DND-41 (cell line): ENCODE measurements at places on chromosomes 13 and 19.
A peak's percentile ranks its signal among the peaks of the same experiment; 100 is the strongest.

DNA sequence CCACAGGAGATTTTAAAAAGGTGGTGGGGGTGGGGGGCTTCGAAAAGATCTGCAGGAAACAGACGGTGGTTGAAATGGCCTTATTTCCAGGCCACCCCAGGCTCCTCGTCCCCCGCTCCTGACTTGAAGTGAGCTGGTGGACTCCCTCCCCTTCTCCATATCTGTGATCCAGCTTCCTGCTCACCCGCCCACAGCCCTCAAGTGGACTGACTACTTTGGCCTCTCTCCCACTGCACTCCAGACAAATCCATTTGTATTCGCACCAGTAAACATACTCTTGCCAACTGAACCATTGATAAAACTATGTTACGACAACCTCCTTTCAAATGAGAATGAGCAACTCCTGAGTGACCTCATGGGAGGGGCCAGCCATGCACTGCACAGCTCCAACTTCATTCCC is 259.5 kb downstream of the COL4A1 start:
- no peak for DNase-seq

GRCh38 chr19:15837221-15837731 is 21.8 kb upstream of the OR10H1 start:
- DNase-seq = no peak

- DNase-seq = no peak
These were observed 5.5 kb downstream of the RAVER1 start for GRCh38 chr19:10327793-10328192.

DNA sequence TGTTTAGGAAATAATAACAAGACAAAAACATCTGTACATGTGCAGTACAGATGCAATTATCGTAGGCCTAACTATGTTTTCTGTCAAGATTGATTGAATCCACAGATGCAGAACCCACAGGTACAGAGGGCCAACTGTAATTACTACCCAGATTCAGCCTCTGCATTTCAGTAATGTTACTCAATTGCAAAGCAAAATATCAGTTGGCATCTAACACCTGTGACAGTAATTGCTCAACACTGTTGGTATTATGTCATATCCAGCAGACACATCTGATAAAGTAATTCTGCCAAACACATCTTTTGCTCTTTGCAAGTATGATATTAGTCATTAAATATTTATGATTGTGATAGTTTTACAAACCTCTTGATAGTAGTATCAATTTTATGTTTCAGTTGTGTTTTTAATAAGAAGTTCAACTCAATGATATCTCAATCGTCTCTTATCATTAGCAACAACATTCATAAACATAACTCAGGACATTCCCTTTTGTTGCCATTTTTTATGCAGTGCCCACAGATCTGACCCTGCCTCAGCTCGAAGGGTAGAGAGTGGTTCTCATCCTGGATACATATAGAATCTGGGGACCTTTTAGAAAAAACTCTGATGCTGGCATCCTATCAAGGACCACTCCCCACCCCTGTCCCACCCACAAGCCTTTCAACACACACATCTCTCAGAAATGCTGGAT is 104.7 kb downstream of the MYCBP2 start:
- DNase-seq = no peak

DNA sequence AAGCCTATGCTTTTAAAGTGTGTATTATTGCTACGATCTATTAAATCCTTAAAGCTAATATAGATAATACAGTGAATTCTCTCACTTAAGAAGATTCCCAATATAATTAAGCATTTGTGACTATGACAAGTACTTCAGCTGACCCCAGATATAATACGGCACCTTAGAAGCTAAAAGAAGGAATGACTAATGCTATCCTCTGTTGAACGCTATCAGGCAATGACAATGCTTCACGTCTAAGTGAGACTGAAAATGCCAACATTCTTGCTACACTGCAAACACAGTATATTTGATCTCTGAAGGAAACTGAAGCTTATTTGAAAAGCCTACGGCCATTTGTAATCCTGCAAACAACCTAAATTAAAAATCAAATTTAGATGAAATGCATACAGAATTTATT is 19.7 kb downstream of the VWA8 start:
- DNase-seq = no peak

DNA sequence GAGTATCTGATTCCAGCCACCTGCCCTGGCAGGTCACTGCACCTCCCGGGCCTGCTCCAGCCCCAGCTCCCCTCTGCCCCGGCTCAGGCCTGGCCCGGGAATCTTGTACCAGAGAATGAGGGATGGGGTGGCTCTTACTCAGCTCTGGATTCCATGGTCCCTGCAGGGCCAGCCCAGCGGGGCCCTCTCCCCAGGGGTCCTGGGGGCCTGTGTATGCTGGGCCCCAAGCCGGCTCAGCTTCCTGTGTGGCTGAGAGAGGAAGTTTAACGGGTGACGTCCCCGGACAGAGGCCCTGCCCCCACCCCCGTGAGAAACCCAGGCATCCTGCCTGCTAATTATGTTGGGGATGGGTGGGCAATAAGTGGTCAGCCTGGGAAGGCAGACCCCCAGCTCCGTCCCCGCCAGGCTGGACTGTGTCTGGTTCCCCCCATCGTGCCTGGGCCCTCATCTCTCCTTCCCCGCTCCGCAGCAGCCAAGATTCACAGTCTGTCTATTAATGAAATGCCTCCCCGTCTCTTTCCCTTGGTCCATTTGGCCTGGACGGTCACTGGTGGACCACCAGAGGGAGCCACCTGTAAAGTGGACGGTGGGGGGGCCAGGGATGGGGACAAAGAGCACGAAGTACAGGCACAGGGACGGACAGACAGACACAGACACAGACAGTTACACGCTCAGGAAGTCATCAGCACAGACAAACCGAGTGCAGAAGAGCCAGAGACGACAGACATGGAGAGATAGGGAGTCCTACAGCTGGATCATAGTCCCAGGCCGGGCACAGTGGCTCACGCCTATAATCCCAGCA is at the start of gene DENND1C:
Gene DENND1C (minus strand): TSS at position 247 of the 802 bp plus-strand sequence. CDS start 92 bp downstream, at position 155.
- peak; percentile 87 for DNase-seq

DNA sequence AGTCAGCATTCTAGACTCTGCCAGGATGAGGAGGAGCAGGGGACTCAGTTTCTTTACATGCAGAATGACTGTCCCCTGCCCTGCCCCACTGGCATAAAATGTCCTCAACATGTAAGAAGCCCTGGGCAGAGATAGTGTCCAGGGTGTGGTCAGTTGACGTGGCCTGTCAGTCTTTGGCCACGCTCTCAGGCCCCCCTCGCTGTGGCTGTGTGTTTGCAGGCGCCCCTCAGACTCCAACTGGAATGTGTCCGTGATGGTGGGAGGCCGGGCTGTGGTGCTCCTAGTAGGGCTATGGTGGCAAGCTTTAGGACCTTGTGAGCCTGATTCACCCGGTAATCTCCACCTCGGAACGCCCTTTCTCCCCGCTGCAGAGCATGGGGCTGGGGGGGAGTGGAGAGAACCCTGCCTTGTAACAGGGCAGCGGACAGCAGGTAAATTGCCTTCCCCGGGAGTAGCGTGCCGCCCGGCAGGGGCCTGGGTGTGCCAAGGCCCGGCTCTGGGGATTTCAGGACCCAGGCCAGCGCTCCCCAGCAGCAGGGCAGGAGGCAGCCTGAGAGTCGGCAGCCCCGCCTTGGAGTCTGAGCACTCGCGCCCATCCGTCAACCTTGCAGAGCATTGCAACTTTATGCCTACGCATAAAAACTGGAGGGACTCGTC is 62.3 kb downstream of the CHST8 start:
- DNase-seq = peak; percentile 41

DNA sequence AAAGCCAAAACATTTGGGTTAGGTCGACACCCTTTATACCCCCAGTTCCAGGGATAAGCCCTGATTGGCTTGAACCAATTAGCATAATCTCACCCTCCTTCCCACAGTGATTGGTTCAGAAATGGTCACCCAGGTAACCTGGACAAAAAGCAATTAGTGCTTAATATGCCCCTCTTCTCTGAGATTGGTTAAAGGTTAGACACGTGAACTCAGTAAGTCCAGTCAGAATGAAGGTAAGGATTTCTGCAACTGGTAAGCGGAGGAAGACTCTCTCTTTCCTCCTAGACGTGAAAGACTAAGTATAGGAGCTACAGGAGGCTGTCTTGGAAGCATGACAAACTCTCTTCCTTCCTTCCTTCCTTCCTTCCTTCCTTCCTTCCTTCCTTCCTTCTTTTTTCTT is 1.3 kb upstream of the PNMA8C start:
- DNase-seq = no peak

DNA sequence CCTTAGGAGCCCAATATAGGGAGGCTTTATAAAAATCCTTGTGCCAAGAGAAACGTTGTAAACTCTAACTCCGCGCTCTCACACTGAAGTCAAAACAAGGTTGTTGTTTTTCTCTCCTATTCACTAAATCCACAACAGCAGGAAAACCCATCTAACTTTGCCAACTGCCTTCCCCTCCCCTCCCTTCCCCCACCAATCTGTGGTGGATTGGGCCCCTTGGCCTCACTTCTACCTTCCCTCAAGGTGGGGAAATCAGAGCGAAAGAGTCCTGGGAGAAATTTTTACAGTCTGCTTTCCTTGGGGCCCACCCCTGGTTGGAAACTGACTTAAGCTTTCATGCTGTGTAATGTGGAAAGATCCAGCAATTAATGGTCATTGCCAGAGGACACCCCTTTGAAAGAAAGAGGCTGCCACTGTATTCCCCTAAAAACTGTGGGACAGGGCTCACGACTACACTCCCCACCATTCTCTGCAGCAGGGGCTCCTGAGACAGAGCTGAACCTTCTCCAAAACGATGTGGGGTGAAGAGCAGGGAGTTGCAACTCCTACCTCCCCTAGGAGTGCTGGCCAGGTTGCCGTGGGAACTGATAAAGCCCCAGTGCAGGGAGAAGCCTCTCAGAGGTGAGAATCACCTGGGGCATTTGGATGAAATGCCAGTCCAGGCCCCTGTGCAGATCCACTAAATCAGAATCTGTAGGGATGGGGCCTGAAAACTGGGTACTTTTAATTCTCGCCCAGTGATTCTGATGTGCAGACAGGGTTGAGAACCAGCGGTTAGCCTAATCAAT is 1.1 kb downstream of the DHRS12 start:
- peak; percentile 17 for DNase-seq

- no peak for DNase-seq
These were observed 49.4 kb upstream of the TEX29 start for GRCh38 chr13:111270765-111271698.

DNA sequence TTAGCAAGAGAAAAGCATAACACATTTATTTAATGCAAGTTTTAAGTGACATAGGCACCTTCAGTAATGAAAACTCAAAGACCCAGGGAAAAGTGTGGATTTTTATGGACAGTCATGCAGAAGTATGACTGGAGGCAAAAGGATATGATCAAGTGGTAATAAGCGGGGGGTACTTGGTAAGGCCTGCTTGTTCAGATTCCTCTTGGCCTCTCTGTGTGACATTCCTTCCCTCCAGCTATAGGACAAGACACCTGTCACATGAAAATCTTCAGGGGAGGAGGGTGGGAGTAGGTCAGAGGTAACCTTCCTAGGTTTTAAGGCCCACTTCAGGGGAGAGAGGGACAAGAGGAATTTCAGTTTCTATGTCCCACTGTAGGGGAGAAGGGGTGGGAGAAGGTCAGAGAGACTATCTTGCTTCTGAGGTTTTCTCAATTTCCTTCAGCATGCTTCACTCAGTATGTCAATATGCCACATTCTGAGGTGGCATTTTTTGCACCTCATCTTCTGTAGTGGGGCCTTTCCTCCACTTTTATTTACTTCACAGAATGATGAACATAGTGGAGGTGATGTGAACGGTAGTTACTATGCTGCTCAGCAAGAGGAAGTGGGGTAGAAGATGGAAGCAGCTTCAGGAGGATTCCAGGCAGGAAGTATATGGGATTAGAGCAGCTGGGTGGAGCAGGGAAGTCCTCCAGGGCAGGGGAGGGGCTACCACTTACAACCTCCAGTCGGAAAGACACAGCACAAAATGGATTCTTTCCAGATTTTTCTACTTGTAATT is 73.2 kb upstream of the RFC3 start:
- no peak for DNase-seq

DNA sequence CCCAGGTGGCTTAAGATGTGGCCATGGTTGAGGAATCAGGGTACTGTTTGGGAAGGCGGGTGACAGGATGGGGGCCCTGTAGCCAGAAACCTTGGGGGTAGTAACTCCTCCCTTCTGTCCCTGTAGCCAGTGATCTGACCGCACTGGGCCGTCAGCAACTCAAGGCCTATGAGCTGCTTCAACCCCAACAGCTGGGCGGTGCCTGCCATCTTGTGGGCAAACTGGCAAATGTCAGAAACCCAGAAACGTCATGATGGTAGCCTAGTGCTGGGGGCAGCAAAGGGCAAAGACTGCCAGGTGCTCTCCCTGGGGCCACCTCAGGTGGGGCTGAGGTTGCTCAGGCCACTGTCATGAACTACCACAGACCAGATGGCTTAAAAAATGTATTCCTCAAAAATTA is 3.5 kb downstream of the COPE start:
- peak; percentile 50 for DNase-seq

DNA sequence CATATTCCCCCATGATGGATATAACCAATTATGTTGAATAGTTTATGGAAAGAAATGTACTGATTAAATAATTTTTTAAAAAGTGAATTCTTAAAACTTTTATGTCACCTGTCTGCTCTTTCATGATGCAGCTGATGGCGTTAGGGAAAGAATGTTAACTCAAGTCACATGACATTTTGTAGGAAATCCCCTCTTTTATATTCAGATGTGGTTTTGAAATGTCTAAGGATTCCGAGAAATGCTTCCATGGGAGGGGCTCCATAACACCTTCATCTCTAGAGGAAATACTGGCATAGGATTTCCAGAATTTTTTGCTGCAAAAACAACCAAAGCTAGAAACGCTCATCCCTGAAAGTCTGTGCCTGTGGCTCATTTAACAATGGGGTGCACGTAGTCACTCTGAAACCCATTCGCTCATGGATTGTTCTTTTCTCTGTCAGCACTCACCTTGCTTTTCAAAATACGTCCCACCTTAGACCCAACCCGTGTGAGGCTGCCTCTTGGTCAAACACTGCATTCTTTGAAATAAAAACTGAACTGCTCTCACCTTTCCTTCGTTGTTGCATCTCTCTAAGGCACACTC is 288.9 kb downstream of the SHISA2 start:
- DNase-seq = peak; percentile 21

DNA sequence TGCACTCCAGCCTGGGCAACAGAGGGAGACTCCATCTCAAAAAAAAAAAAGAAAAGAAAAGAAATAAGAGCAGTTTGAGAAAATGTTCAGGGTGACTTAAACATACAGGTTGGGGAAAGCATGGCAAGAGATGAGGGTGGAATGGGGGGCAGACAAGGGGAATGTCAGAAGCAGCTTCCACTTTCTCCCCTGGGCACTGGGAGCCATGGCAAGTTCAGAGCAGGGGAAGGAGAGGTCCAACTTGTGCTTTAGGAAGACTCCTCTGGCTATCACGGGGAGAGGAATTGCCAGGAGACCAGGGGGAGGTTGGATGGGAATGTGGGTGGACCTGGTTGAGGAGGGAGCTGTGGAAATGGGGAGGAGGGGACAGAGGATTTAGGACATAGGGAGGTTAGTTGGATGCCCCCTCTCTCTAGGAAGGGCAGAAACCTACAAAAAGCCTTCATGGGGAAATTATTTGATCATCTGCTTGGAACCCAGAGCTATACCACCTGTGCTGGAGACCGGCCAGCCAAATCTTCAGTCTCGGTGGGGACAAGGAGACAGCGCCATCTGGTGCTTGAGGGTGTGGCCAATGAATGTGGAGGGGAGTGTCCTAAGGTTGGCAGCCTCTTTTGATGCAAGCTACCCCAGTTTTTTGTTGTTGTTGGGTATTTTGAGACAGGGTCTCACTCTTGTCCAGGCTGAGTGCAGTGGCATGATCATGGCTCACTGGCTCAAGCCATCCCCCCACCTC is 7.3 kb upstream of the STRN4 start:
- DNase-seq = peak; percentile 84
